ENCODE measurements at places on chromosomes 7 and 10.

- no peak for DNase-seq
These were observed at the start of gene BHLHA15 for GRCh38 chr7:98211221-98211675. Gene BHLHA15 (plus strand): TSS chr7:98211439. CDS start chr7:98212310, 871 bp downstream.

- DNase-seq, result no peak
These were observed 76.8 kb upstream of the CARD11 start for GRCh38 chr7:3120513-3120912.

GRCh38 chr10:132461103-132461682, 64.2 kb downstream of the PWWP2B start:
- no peak for DNase-seq

- DNase-seq, result no peak
These were observed 112.2 kb upstream of the GPR26 start for GRCh38 chr10:123553810-123554430.

DNA sequence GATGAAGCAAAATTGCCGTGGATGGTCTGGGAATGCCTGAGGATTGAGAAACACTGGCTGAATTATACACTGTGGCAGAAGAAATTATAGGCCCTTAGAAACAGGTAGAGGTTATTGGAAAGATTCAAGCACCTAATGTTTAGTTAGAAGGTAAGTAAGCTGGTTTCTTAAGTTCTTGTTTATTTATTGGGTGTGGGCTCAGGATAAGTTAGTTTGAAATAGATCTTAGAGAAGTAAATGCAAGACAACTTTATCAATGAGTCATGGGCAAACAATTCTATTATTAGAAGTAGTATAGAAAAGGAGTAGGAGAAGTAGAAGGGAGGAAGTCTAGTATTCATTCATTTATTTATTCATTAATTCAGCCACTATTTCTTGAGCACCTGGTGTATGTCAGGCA, 96.5 kb downstream of the KAT6B start:
- no peak for DNase-seq

DNA sequence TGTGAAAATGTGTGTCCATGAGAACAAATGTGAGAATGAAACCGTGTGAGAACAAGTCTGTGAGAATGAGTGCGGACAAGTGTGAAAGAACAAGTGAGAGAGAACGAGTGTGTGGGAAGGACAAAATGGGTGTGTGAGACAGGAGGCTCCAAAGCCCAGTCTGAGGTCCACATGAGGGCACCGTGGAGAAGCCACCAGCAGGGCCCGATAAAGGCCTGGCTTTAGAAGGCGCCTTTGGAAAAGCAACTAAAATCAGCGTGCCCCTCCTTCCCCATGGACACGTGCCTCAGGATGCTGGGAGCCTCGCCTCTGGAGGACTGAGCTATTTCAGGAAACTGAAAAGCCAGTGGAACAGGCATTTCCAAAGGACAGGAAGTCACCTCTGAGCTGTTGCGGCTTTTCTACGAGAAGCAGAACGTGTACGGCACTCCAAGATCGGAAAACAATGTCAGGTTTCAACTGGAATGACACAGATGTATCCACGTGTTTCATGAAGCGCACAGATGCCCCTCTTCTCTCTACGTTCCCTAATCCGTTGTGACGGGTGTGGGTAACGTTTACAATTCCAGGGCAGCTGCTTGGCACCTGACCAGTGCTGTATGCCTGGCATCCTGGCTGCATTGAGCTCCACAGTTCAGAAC, 46.4 kb downstream of the ESYT2 start:
- no peak for DNase-seq

DNA sequence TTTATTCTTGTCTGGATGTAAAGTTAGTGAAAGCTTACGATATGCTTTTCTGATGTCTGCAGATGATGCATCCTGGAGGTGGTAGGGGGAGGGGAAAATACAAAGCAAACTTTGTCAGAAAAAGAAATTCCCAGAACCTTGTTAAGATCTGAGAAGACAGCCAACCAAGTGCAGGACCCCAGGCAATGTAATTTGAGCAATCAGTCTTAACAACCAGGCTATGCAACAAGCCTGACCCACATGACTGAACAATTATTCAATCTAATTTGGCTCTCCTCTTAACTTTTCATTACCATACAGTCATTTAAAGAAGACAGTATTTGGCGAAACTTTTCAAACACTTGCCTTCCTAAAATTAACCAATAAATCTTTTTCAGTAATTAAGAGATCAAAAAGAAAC, 74.5 kb downstream of the DNAJC1 start:
- no peak for DNase-seq

DNA sequence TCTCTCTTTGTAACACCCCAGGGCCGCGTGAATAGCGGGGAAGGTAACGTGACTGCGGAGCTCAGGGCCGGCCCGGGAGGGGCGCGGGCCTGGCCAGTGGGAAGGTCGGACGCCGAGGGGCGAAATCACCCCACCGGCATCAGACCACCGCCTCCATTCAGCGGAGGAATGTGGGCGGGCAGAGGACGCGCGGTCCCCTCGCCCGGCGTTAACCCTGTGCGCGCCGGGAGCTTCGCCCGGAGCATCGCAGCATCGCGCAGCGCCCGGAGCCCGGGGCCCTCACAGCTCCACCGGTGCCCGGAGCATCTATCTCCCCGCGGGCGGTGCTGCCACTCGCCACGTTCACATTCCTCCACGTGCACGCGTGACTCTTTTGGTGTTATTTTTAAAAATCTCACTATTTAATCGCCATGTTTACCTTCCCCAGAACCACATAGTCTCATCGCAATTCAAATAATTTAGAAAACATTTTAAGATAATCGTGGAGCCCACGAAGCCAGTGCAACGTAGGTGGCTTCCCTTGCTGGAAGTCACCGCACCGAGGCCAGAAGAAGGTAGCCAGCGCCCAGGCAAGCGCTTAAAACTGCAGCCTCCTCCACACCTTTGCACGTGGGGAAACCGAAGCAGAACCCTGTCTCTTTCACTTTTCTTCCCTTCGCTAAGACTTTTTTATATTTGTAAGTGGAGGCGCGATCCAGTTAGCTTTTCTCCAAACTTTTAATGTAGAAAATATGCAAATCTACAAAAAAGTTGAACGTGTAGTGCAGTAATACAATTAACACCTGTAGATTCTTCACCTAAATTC, 21.8 kb downstream of the FGFBP3 start:
- no peak for DNase-seq

DNA sequence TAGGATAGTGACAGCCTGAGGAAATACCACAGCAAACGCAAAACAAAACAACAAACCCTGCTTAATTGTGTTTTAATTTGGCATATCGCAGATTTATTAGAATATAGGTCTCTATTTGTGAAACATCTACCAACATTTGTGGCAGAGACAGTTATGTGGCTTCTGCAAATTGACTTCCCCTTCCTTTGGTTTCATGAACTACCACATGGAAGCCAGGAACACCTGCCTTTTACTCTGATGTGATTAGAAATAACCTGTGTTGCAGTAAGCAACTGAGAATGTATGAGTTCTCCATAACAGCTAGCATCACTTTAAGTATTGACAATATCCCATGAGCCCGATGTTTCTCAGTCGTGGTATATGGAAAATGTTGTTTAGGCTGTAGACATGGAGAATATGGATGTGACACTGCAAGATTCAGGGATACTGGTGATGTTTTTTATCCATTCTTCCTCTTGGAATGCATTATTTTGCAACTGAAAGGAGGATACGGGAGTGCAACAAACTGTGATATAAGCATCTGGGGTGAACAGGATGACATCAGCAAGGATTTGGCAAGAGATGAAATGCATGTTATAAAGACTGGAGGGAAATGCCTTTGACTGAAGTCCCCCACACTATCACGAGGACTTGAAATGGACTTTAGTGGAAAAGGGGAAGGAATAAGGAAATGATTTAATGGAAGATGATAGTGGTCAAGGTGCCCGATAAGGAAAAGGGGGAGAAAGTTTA, 95.9 kb downstream of the CUBN start:
- DNase-seq, result no peak

DNA sequence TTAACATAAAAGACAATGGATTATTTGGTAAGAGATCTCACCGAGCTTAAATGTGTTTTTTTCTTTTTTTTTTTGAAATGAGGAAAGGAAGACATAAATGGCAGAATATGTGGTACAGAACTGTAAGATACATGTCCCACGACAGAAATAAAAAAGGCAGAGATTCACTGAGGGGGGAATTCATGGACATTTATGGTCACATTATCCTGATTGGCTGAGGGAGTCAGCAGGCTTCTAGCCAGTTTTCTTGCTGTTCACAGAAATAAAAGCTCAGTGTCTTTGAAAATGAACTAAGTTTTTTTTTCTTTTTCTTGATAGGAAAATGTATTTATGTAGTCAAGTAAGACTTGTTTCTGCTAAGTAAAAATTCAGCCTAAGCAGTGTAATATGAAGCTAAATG, 8.2 kb upstream of the FAS start:
- DNase-seq, result no peak

- no peak for DNase-seq
These were observed 169.3 kb downstream of the LCOR start for GRCh38 chr10:97001183-97001991.

- peak; percentile 39 for DNase-seq
These were observed 2.0 kb upstream of the LZTS2 start for GRCh38 chr10:100997360-100998182.

DNA sequence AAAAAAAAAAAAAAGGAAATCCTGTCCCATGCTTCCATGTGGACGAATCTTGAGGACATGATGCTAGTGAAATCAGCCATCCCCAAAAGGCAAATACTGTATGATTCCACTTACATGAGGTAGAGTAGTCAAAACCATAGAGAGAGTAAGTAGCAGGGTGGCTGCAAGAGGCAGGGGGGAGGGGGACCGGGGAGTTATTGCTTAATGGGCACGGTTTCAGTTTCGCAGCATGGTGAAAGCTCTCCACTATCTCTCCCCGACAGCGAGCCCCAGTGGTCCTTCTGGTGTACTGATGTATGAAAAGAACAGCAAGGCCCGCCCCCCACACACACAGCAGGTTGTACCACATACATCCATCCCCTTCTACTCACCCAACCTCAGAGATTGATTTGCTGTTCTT, 32.8 kb downstream of the NOD1 start:
- DNase-seq, result peak; percentile 38

DNA sequence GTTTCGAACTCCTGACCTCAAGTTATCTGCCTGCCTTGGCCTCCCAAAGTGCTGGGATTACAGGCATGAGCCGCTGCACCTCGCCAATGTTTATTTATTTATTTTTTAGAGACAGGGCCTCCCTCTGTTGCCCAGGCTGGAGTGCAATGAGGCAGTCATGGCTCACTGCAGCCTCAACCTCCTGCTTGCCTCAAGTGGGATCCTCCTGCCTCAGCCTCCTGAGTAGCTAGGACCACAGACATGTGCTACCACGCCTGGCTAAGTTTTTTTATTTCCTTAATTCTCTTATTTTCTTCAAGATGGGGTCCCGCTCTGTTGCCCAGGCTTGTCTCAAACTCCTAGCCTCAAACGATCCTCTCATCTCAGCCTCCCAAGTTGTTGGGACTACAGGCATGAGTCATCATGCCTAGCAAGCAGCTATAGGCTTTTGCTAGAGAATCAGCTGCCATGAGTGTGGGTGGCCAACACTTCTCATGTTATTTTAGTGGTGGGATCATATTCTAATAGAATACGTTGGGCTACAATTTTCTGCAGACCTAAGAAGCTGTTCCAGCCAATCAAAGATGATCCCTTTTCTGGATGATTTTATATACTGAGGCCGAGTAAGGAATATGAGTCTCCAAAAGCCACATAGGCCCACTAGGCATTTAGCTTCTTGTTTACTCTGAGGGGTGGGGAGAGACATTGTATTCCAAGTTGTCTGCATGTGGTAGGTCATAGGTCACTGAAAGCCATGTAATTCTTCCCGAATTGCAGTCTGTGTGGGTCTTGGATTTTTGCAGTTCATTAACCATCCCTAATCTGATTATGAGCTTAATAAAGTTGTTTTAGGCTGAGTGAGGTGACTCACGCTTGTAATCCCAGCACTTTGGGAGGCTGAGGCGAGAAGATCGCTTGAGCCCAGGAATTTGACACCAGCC, 7.6 kb upstream of the TMEM248 start:
- DNase-seq, result no peak

DNA sequence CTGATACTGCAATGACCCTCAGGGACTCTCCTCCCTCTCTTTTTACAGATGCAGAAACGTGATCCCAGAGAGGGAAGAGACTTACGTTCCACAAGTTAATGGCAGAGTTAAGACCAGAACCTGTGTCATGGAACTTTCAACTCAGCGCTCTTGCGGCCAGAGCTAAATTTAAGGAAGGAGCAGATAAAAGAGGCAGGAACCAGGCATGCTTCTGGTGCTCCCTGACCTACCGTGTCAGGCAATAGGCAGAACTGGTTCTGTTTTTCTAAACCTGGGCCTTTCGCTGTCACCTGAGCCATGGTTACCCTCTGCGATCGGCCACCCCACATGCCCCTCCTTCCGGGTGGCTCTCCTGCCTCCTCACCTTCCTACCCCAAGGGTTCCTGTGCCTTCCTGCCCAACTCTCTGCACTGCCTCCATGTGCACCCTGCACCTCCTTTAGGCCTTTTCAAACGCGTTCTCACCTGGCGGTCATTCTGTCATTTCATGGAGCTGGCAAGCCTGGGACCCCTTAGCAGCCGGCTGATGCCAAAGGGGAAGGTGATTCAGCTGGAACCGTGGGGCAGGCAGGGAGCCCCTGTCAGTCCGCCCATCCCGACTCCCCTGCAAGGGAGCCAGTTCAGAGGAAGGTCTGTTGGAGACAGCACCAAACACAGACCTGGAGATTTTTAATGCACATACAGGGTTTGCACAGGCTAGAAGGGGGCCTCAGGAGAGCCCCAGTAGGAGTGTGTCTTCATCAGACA, 7.7 kb upstream of the GBX1 start:
- DNase-seq, result no peak

- no peak for DNase-seq
These were observed 26.9 kb upstream of the SORBS1 start for GRCh38 chr10:95588025-95588424.

- no peak for DNase-seq
These were observed 43.2 kb downstream of the CHST3 start for GRCh38 chr10:72007246-72007892.

DNA sequence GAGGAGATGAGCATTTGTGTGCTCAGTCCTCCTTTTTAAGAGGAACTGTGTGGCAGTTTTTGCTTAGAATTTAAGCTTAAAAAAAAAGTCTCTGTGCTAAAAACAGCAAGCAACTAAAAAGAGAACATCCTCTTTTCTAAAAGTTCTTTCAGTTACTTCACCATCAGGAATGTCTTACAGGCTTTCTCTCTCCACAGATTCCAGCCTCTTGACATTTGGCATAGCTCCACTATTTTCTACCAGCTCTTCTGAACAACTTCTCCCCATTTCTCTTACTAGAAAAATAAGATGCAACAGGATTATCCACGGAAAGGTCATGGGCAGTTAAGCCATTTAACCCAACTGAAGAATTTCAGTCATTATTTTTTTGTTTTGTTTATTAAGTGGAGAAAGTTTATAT, 13.2 kb downstream of the PCLO start:
- no peak for DNase-seq

- DNase-seq, result no peak
These were observed 646.9 kb downstream of the SORCS3 start for GRCh38 chr10:105288026-105288425.

- DNase-seq, result no peak
These were observed 144.9 kb upstream of the AHR start for GRCh38 chr7:17153536-17153935.

All from stimulated activated CD8-positive, alpha-beta memory T cell treated with anti-CD3 and anti-CD28 coated beads, Interleukin-4, amount 100 ng/mL, for 1 hour (primary cell).